Activated CD8-positive, alpha-beta T cell treated with anti-CD3 and anti-CD28 coated beads, Interleukin-2, amount 10 ng/mL, durations not matched to agents 7 days and 5 days (primary cell): ENCODE measurements at places on chromosomes 7 and 10. TPM values are rescaled to one million over a fixed set of nuclear protein-coding genes. Genes with fewer than 3 reads are reported as not detected.
A peak's percentile ranks its signal among the peaks of the same experiment; 100 is the strongest.

DNA sequence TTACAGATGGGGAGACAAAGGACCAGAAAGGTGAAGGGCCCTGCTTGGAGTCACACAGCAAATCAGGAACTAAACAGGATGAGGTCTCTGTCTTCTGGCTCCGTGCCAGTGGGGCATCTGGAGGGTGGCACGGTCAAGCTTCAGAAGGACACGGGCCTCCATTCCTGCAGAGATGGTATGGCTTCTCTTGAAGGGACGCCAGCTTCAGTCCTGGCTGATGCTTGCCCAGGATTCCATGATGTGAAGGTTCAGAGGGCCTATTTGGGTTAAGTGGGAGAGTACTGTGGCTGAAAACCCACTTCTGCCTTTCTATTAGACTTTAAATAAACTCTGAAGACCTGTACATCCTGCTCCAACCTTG, 6.1 kb downstream of the RAMP3 start:
- H3K27ac ChIP-seq: no peak overlapping the region
- peaks cover 23% of the 10 kb centered on the region for H3K27me3 ChIP-seq
- H3K4me3 ChIP-seq: no peak overlapping the region
- peaks cover 9% of the 10 kb centered on the region for H3K4me1 ChIP-seq
- no peak for DNase-seq

GRCh38 chr7:128947854-128948253, 10.1 kb downstream of the IRF5 start:
- no peak for DNase-seq
- H3K4me3 ChIP-seq: no peak overlapping the region
- H3K27me3 ChIP-seq: no peaks in the 10 kb centered on the region
- H3K4me1 ChIP-seq: peaks cover 7% of the 10 kb centered on the region

DNA sequence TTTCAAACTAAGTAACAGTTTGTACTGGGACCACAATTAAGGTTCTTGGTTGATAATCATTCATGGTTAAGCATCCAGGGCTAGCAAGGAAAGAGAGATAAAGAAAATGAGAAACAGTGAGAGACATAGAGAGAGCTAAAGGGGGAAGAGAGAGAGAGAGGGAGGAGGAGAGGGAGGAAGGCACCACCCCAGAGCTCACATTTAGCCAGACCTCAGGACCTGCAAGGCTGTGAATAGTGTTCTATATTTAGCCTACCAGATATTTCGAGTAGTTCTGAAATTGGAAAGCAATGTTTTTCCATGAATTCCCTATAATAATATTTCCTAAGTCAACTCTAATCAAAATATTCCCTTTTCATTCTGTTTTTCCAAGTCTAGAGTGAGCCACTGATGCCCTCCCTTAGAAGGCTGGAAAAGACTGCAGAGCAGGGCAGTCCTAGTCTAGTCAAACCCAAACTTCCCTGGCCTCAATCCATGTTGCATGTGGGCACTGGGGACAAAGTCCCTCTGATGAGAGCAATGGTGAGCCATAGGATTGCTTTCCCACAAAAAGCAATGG, 119.4 kb upstream of the INHBA start:
- H3K4me3 ChIP-seq: no peak overlapping the region
- no peak for DNase-seq
- H3K27ac ChIP-seq: no peak overlapping the region
- H3K27me3 ChIP-seq: peaks cover 12% of the 10 kb centered on the region
- H3K36me3 ChIP-seq: peaks cover 5% of the 10 kb centered on the region
- peaks cover 13% of the 10 kb centered on the region for H3K4me1 ChIP-seq

- H3K27ac ChIP-seq: no peak overlapping the region
- no peaks in the 10 kb centered on the region for H3K27me3 ChIP-seq
- no peak for DNase-seq
- no peak overlapping the region for H3K4me3 ChIP-seq
Measured at GRCh38 chr7:79285756-79286155, 167.7 kb downstream of the MAGI2 start.

- H3K36me3 ChIP-seq: no peaks in the 10 kb centered on the region
- H3K27me3 ChIP-seq: peaks cover 24% of the 10 kb centered on the region
- H3K27ac ChIP-seq: no peak overlapping the region
Measured at GRCh38 chr7:131909151-131909768, 352.8 kb upstream of the PODXL start.

GRCh38 chr7:66307591-66308215, 102.6 kb downstream of the TPST1 start:
- H3K27ac ChIP-seq: no peak overlapping the region
- H3K4me3 ChIP-seq: no peak overlapping the region
- no peak for DNase-seq
- H3K36me3 ChIP-seq: no peaks in the 10 kb centered on the region

DNA sequence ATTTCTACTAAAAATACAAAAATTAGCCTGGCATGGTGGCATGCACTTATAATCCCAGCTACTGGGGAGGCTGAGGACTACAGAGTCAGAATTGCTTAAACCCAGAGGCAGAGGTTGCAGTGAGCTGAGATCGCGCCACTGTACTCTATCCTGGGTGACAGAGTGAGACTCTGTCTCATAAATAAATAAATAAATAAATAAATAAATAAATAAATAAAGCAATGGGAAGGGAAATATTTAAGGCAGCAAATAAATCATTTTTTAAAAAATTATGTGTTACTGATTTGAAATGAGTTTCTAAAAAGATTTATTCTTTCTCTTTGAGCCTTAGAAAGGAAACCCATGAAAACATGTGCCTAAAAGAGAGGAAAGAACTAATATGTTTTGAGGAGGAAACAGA, 45.2 kb upstream of the ZEB1 start:
- H3K36me3 ChIP-seq: no peaks in the 10 kb centered on the region
- no peak overlapping the region for H3K4me3 ChIP-seq
- DNase-seq: no peak
- H3K4me1 ChIP-seq: no peaks in the 10 kb centered on the region
- H3K27me3 ChIP-seq: no peaks in the 10 kb centered on the region
- H3K27ac ChIP-seq: no peak overlapping the region

GRCh38 chr10:13659887-13660550, 73.3 kb downstream of the PRPF18 start:
- peak overlapping the region; percentile 25 for H3K4me3 ChIP-seq
- peak overlapping the region; percentile 22 for H3K27ac ChIP-seq
- peaks cover 2% of the 10 kb centered on the region for H3K27me3 ChIP-seq

DNA sequence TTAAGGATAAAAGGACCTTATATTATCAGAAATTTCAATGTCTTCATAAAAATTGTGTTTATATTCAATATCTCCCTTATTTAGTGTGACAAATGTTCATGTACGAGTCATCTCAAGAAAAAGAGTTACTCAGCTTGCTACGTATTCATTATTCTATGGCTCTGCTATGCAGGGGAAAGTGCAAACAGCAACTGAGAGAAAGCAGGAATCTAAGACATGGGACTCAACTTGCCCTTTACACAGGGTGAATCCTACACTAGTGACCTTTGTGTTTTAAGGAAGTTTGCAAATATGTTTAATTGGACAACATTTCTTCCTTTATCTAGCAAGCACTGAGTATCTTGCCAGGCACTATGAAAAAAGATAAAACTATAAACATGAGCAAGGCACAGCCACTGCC, 104.7 kb downstream of the NPSR1 start:
- H3K36me3 ChIP-seq: no peaks in the 10 kb centered on the region
- no peak for DNase-seq
- no peak overlapping the region for H3K4me3 ChIP-seq
- no peak overlapping the region for H3K27ac ChIP-seq
- no peaks in the 10 kb centered on the region for H3K27me3 ChIP-seq

DNA sequence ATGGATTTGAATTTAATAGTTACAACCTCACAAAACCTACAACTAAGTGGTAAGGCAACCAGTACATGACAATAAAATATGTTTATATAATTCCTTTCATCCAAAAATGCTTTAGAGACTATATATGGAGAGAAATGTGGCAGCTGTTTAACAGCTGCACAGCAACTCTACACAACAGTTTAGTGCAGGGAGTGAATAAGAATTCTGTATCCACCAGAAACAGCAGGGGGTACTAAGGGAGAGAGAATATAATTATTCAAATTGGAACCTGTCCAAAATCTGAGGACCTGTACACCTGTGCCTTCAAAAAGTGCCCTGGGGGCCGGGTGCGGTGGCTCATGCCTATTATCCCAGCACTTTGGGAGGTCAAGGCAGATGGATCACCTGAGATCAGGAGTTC, 49.6 kb downstream of the POLL start:
- H3K27me3 ChIP-seq: no peaks in the 10 kb centered on the region
- no peak overlapping the region for H3K4me3 ChIP-seq
- DNase-seq: no peak
- H3K4me1 ChIP-seq: peaks cover 4% of the 10 kb centered on the region
- H3K36me3 ChIP-seq: no peaks in the 10 kb centered on the region
- H3K27ac ChIP-seq: no peak overlapping the region

DNA sequence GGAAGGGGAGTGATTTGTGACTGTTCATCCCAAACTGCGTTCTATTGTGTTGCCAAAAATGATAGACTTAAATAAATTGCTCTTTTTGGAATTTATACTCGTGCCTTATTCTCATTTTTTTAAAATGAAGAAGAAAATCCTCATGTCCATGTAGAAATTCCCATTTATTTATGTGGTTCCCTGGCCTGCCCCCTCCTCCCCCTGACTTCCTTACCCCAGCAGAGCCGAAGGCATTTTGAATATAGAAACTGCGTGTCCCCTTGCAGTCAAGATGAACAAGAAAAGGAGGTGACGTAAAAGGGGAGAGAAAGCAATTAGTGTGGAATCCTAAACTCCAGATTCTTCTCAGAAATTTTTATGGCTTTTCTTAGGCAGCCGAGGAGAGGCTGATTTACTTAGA, 126.1 kb downstream of the FAM204A start:
- no peaks in the 10 kb centered on the region for H3K36me3 ChIP-seq
- DNase-seq: no peak
- no peak overlapping the region for H3K27ac ChIP-seq
- H3K27me3 ChIP-seq: peaks cover 10% of the 10 kb centered on the region
- H3K4me1 ChIP-seq: no peaks in the 10 kb centered on the region
- H3K4me3 ChIP-seq: no peak overlapping the region

DNA sequence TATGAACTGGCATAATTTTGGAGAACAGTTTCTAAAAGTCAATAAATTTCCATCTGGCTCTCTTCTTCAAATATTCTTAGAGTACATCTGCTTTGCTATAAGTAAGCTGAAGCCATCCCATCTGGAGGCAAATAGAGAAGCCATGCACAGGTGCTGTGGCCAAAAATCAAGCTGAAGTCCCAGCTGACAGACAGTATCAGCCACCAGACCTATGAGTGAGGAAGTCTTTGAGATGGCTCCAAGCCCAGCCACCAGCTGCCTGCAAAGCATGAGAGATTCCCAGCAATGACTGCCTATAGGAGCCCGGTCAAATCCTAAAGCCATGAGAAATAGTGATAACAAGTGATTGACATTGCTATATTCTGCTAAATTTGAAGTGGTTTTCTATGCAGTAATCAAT, 21.7 kb upstream of the PRSS58 start:
- no peak for DNase-seq
- no peak overlapping the region for H3K4me3 ChIP-seq
- H3K4me1 ChIP-seq: peaks cover 2% of the 10 kb centered on the region
- H3K27me3 ChIP-seq: peaks cover 37% of the 10 kb centered on the region
- no peak overlapping the region for H3K27ac ChIP-seq

DNA sequence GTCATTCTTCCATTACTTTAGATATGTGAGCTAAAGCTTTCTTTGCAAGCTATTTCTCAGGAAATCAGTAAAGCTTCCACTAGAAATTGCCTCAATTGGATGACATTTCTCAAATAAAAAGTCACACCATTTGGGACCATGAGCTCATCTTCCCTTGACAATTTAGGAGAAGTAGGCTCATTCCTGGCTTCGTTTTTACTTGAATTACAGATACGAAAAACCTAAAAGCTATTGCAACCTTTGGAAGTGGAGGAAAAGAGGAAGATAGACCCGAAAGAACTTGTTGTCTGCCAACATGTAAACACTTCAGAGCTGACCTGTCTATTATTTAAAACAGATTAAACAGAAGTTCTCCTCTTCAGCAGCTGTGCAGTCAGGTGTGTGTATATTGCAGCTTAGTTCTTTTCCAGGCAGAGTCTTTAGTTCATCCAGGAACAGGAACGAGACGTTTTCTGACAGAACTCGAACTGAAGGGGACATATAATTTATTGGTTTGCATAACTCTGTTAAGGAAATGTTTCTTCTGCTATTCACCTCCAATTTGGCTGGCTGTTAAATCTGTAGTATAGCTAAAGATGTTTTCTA, 43.1 kb upstream of the ST8SIA6 start:
- no peaks in the 10 kb centered on the region for H3K36me3 ChIP-seq
- H3K27me3 ChIP-seq: peaks cover 8% of the 10 kb centered on the region
- H3K4me3 ChIP-seq: no peak overlapping the region
- no peak for DNase-seq
- H3K4me1 ChIP-seq: no peaks in the 10 kb centered on the region

Gene SPOCK2
- total RNA-seq: 268 TPM

Gene LRRTM3
- total RNA-seq: not detected

Gene IDI2
- not detected for total RNA-seq

Gene SH2B2
- 0.52 TPM for total RNA-seq
